ENCODE measurements at places on chromosomes 3 and 15. TPM values are rescaled to one million over a fixed set of nuclear protein-coding genes. Genes with fewer than 3 reads are reported as not detected.

Gene CLASP2
- total RNA-seq: 39.0 TPM

Gene RBP2
- total RNA-seq: not detected

Gene RFT1
- total RNA-seq: 55.3 TPM

Gene GADL1
- not detected for total RNA-seq

Gene NANOGP8
- not detected for total RNA-seq

Gene GRIP2
- not detected for total RNA-seq

Gene BBX
- total RNA-seq: 42.9 TPM

Gene SHF
- total RNA-seq: 11.7 TPM

Gene MGLL
- total RNA-seq: 2.2 TPM

Gene SUMF1
- 8.8 TPM for total RNA-seq

Gene ADGRG7
- total RNA-seq: not detected

Gene TMC3
- not detected for total RNA-seq

Gene FAM240A
- total RNA-seq: not detected

Gene ANKRD34C
- not detected for total RNA-seq

Gene CLEC3B
- total RNA-seq: 0.27 TPM

Gene CYP1A2
- not detected for total RNA-seq

All from activated CD8-positive, alpha-beta memory T cell treated with anti-CD3 and anti-CD28 coated beads for 36 hours (primary cell).